ENCODE measurements at places on chromosomes 1 and 21.

DNA sequence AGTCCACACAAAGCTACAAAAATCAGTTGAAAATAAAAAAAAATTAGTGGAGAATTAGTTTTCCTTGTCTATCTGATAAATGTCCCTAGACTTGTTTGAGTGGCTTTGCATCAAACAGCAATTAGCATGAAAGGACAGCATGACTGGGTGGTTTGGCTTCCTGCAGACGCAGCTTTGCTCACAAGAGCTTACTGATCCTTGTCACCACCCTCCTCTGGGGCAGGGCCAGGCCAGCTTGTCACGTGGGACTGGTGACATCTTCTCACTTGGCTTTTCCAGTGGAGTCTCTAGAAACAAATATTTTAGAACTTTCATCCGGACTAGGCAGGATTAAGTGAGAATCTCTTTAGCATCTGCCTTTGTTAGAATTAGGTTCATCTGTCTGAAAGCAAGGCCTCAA is 76.0 kb upstream of the OLIG2 start:
- no peak for DNase-seq

GRCh38 chr1:84402060-84402459 is 3.8 kb downstream of the DNASE2B start:
- no peak for DNase-seq

- DNase-seq, result no peak
Measured at GRCh38 chr1:2628933-2629626, 3.7 kb downstream of the MMEL1 start.

DNA sequence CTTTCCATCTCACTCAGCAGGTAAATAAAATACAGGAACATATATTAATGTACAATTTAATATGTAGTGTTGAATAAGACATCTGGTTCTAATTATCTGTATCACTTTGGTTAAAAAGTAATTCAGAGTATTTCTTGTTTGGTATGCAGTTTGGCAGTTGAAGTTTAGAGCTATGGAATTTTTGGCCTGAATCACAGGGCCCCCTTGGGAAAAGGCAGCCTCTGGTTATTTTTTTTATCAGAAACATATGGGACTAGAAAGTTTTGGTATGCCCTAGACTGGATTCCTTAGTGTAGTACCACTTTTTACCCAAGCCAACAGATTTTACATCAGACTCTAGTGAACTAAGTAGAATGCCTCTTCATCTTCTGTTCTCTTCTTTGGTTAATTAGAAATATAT is 26.4 kb downstream of the CNST start:
- no peak for DNase-seq

All from stimulated activated CD4-positive, alpha-beta T cell treated with anti-CD3 and anti-CD28 coated beads, Interleukin-1b, Interleukin-23, amount 100 ng/mL, for 1 hour (primary cell).